ENCODE measurements at places on chromosomes 16 and 17.

DNA sequence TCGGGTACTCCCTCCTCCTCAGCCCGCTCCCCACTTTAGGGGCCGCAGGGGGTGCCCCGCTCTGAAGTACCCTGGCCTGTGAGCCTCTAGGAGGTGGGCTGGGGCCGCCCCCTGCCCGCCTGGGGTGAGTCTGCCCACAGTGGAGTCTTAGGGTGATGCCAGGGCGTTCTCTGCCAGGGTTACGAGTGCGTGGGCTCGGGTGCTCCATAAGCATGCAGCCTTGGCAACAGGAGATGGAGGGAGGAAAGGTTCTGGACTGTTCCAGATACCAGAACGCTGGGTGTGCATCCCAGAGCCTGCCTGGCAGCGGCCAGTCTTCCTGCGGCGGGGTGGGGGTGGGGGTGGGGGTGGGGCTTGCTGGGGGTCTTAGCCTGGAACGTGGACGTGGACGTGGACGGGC, 15.9 kb downstream of the CACNA1H start:
- DNase-seq, result no peak

DNA sequence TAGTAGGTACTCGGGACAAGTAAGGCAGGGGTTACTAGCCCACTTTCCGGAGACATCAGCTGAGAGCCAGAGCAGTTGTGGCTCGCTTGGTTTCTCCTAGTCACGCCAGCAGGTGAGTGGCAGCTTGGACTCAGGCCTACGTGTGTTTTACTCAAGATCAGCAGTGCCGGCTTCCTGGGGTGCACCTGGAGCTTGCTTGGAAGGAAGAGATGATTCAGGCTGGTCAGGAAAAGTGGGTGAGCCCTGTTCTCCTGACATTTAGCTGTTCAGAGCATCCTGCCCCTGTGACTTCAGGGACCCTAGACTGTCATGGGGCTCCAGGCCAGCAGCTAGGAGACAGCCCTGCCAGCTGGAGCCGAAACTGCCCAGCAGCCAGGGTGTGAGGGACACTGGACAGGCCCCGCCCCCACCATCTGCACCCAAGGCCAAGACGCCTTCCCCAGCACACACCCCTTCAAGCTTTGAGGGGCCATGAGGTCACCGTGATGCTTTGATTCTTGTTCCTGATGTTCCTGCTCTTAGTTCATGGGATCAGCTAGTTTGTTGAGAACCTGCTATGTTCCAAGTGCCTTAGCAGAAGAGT, 238.0 kb upstream of the CIBAR2 start:
- no peak for DNase-seq

DNA sequence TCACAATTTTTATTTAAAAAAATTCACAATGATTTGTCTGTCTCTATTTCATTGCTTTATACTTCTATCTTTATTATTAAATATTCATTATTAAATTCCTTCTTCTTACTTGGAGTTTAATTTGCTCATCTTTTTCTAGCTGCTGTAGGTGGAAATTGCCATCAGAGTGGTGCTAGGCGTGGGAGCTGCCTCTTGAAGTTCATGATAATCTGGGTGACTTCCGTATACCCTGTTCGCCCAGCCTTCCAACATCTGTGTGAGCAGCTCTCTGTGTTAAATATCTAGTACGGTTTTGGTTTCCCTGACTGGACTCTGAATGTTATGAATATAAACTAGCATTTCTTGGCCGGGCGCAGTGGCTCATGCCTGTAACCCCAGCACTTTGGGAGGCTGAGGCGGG, 84.0 kb upstream of the RPH3AL start:
- DNase-seq, result no peak

- peak; percentile 21 for DNase-seq
These were observed 83.1 kb downstream of the TNRC6C start for GRCh38 chr17:78041386-78042179.

- DNase-seq, result no peak
These were observed 17.4 kb upstream of the SUPT4H1 start for GRCh38 chr17:58369214-58370031.

- no peak for DNase-seq
These were observed 860 bp upstream of the ARHGDIG start for GRCh38 chr16:279531-279930.

- no peak for DNase-seq
These were observed 5.5 kb downstream of the DOK4 start for GRCh38 chr16:57480754-57481230.
